ENCODE measurements at places on chromosomes 6 and 20.

- no peak for DNase-seq
Observed at GRCh38 chr6:114611696-114612095, 268.9 kb upstream of the HS3ST5 start.

DNA sequence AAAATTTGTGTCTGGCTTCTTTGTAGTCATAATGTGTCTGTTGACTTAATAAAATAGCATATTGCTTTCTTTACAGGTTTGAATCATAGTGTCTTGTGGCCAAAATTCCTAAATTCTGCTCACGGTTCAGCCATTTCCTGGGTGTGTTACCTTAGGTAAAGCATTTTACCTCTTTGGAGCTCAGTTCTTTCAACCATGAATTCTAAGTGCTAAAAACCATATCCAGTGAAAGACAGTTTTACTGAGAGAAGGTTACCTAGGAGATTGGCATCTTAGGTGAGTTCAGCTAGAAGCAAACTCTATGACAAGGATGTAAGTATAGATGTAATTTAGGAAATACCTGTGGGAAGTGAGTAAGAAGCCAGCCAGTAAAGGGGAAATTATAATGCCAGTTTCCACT is 20.7 kb downstream of the CRYBG1 start:
- no peak for DNase-seq

GRCh38 chr20:45969712-45970634 is 2.0 kb downstream of the ZNF335 start:
- peak; percentile 77 for DNase-seq

DNA sequence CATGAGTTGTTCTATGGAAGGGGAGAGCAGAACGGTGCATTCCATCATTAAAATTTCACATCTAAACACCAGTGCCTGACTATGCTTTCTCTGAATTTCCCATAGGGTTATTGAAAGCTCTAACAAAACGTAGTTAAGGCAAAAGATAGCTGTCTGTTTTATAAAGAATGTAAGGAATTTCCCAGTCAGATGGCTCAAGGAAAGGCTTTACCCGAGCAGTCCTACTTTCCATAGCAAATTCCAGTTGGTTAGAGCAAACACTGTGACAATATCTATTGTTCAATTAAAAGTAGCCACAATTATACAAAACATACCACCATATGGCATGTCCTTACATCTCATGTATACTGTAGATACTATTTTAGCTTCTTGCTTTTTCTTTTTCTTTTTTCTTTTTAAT is 1059.5 kb upstream of the FLRT3 start:
- no peak for DNase-seq

DNA sequence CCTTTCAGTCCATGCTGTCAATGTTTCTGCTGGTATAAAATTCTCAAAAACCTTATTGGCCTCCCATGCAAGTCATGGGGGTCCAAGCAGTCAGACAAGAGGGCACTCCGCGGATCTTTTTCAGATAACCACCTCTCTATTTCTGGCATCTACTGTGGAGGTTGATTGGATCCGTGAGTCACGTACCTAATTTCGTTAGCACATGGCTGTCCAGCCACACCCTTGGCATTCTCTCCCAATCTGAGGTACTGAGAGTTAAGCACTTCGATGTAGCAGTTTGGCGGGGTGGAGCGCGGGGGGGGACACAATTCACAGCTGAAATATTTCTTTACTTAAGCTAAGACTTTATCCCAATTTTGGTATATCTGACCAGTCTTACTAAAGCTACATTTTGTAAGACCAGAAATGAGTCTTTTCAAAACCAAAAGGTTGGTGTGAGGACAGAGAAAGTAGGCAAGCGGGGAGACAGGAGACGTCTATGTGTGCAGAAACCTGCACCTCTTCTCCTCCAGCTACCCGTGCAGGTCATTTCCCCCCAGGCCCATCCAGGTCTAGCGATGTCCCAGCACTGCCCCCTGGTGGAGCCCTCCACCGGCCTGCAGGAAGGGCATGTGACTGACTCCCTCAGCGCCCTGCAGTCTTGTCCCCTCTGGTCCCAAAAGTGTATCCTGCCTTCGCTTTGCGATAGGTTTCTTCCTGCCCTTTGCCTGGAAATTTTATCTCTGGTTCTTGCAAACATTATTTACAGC is 113.1 kb downstream of the ADAT2 start:
- DNase-seq, result peak; percentile 23

DNA sequence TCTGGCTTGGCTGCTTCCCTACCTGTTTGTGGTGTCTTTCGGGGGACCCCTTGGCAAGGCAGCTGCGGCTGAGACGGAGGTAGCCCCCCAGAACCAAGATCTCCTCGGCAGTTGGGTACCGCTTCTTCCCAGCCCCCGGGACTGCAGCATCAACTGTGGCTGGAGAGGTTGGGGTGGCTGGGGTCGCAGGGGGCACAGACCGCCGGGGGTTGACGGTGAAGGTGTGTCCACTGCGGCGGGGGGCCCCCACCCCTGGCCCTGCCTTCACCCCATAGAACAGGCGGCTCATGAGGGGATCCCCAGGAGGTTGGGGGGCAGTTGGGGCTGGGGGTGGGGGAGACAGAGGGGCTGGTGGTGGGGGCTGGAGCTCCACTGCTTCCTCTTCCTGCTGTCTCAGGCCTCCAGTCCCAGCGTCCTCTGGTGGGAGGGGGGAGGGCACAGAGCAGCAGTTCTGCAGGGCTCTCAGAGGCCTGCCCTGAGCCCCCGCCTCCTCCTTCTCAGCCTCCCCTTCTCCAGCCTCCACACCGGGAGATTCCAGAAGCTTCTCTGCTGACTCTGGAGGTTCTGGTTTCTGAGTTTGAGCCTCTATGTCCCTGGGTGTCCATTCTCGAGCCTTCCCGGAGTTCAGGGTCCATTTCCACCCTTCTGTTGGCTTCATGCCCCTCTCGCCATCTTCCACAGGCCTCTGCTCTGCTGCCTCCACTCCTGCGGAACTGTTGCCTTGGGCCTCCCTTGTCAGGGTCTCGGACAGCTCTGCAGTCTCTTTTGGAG is 1.9 kb downstream of the PPP1R18 start:
- DNase-seq, result peak; percentile 50

Measured in fibroblast of pulmonary artery (primary cell).